ENCODE measurements at places on chromosomes 6 and 20.

- peaks cover 2% of the 10 kb centered on the region for H3K4me1 ChIP-seq
- no peak for DNase-seq
These were observed 126.5 kb upstream of the JAG1 start for GRCh38 chr20:10800288-10800687.

GRCh38 chr20:16821211-16822089 is 73.3 kb downstream of the OTOR start:
- no peaks in the 10 kb centered on the region for H3K36me3 ChIP-seq
- H3K4me3 ChIP-seq: no peak overlapping the region
- H3K27me3 ChIP-seq: peaks cover 7% of the 10 kb centered on the region

DNA sequence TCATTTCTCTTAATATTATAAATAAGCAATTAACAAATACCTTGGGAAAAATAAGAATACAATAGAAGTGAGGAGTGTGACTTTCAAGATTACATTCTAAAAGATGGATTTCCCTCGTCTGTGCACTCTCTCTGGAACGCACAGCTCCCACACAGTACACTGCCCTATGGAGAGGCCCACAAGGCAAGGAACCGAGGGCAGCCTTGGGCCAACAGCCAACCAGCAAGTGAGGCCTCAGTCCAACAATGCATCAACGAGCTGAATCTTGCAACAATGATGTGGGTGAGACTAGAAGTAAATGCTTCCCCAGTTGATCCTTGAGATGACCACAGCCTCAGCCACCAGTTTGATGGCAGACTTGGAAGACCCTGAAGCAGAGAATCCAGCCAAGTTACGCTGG is 34.5 kb upstream of the AVP start:
- no peaks in the 10 kb centered on the region for H3K27me3 ChIP-seq
- H3K4me3 ChIP-seq: no peak overlapping the region
- H3K27ac ChIP-seq: no peak overlapping the region
- H3K36me3 ChIP-seq: peaks cover 19% of the 10 kb centered on the region

- no peak for DNase-seq
- H3K27me3 ChIP-seq: no peaks in the 10 kb centered on the region
- H3K4me3 ChIP-seq: no peak overlapping the region
- no peak overlapping the region for H3K27ac ChIP-seq
- H3K36me3 ChIP-seq: peaks cover 60% of the 10 kb centered on the region
- no peaks in the 10 kb centered on the region for H3K4me1 ChIP-seq
These were observed 9.5 kb downstream of the RPL10A start for GRCh38 chr6:35477551-35478179.

DNA sequence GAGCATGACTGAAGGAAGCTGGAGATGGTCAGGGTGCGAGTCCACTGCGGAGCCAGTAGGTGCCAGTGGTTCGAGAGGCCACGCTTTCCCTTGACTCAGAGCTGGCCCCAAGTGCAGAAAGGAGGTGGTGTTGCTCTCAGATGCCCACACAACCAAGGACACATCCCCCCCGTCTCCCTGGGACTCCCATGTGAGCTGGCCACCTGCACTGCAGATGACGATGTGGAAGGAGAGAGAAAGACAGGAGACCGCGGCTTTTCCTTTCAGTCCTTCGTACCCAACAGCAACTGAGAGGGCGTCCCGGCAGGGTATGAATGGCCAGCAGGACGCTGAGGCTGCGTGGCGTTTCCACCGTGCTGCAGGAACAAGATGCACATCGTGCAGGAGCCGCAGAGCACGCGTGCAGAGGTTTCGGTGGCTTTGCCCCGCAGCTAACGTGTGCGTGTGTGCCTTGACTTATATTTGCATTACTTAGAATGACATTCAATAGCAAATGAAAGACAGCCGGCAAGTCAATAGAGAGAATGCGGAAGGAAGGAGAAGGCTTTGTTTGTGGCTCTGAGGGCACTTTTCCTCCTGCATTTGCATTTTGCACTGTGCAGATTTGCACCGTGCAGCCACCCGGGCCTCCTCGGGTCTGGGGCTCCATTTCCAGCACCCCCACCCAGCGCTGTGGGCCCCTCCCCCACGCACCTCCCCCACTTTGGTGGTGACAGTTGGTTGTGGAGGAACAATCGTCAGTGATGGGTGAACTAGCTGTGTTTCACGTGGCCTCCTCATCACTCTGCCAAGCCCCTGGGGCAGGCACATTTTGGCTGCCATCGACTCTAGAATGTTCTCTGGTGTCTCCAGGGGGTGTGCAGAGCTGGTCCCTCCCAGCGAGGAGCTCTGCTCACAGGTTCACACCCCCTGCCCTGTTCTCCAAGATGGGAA is 26.4 kb upstream of the BHLHE23 start:
- no peak overlapping the region for H3K4me3 ChIP-seq
- H3K27me3 ChIP-seq: peaks cover 49% of the 10 kb centered on the region
- H3K36me3 ChIP-seq: no peaks in the 10 kb centered on the region
- no peaks in the 10 kb centered on the region for H3K4me1 ChIP-seq
- no peak overlapping the region for H3K27ac ChIP-seq
- DNase-seq: no peak

- H3K36me3 ChIP-seq: no peaks in the 10 kb centered on the region
- no peak overlapping the region for H3K27ac ChIP-seq
- no peak overlapping the region for H3K4me3 ChIP-seq
- DNase-seq: no peak
These were observed 264.1 kb downstream of the FOXC1 start for GRCh38 chr6:1873781-1874180.

DNA sequence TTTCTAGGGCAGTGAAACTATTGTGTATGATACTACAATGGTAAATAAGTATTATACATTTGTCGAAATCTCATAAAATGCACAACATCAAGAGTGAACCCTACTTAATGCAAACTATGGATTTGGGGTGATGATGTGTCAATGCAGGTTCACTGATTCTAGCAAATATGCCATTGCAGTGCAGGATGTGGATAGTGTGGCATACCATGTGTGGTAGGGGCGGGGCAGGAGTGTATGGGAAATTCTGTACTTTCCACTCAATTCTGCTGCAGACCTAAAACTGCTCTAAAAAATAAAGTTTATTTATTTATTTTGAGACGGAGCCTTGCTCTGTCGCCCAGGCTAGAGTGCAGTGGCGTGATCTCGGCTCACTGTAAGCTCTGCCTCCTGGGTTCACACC is 44.3 kb downstream of the ABHD12 start:
- no peaks in the 10 kb centered on the region for H3K36me3 ChIP-seq
- no peak for DNase-seq
- H3K4me1 ChIP-seq: peaks cover 1% of the 10 kb centered on the region
- no peak overlapping the region for H3K27ac ChIP-seq

DNA sequence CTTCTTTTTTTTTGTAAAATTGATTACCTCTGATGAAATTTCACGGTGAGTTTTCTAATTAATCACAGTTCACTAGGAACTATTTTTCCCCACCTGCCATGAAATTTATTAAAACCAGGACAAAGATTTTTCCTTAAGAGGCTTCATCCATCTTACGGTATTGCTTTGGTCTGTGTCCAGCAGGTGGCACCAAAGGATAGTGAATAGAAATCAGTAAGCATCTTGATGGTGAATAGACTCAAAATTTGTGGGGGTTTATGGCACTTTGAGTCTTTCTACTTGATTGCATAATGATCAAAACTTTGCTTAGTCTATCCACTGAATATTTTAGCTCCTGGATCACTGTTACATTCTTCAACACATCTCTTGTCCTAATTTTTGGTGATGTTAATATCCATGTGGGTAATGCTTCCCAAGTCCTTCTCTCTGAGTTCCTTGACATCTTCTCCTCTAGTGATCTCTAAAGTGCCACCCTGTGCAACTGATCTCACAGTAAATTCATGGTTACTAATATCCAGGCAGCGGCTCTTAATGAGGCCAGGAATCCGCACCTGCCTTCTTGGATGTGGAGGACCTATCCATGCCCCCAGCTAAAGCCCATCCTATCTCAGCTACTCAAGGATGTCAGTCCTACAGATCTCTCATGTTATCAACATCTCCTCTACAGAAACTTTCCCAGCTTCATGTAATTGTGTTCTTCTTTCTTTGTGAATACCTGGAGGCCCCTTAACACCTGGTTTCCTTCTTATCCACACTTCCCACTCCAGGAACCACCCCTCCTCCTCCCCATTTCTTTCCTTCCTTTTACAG is 54.5 kb downstream of the STMND1 start:
- H3K36me3 ChIP-seq: no peaks in the 10 kb centered on the region
- H3K4me3 ChIP-seq: no peak overlapping the region
- no peaks in the 10 kb centered on the region for H3K4me1 ChIP-seq

- H3K27me3 ChIP-seq: no peaks in the 10 kb centered on the region
- no peak overlapping the region for H3K4me3 ChIP-seq
- 0 out of 2 replicates have a peak, but pooled peaks cover 2% of the 10 kb centered on the region for H3K36me3 ChIP-seq
- no peak for DNase-seq
- no peak overlapping the region for H3K27ac ChIP-seq
These were observed 1.8 kb downstream of the ENTPD6 start for GRCh38 chr20:25197183-25197869.

- no peak overlapping the region for H3K27ac ChIP-seq
- peaks cover 4% of the 10 kb centered on the region for H3K4me1 ChIP-seq
- H3K36me3 ChIP-seq: no peaks in the 10 kb centered on the region
- H3K27me3 ChIP-seq: peaks cover 11% of the 10 kb centered on the region
- no peak overlapping the region for H3K4me3 ChIP-seq
- no peak for DNase-seq
These were observed 7.8 kb downstream of the PREX1 start for GRCh38 chr20:48819821-48820648.

- H3K27ac ChIP-seq: no peak overlapping the region
- peak; percentile 13 for DNase-seq
- no peak overlapping the region for H3K4me3 ChIP-seq
- no peaks in the 10 kb centered on the region for H3K4me1 ChIP-seq
These were observed 186.2 kb downstream of the EPM2A start for GRCh38 chr6:145548933-145549648.

GRCh38 chr6:53658992-53659391 is 6.6 kb downstream of the KLHL31 start:
- H3K27ac ChIP-seq: no peak overlapping the region
- H3K4me1 ChIP-seq: no peaks in the 10 kb centered on the region
- no peak for DNase-seq
- H3K4me3 ChIP-seq: no peak overlapping the region

- DNase-seq: no peak
- no peaks in the 10 kb centered on the region for H3K36me3 ChIP-seq
- H3K4me3 ChIP-seq: no peak overlapping the region
- H3K27me3 ChIP-seq: no peaks in the 10 kb centered on the region
- peaks cover 17% of the 10 kb centered on the region for H3K4me1 ChIP-seq
These were observed 219.7 kb downstream of the ZMYND8 start for GRCh38 chr20:47136782-47137181.

DNA sequence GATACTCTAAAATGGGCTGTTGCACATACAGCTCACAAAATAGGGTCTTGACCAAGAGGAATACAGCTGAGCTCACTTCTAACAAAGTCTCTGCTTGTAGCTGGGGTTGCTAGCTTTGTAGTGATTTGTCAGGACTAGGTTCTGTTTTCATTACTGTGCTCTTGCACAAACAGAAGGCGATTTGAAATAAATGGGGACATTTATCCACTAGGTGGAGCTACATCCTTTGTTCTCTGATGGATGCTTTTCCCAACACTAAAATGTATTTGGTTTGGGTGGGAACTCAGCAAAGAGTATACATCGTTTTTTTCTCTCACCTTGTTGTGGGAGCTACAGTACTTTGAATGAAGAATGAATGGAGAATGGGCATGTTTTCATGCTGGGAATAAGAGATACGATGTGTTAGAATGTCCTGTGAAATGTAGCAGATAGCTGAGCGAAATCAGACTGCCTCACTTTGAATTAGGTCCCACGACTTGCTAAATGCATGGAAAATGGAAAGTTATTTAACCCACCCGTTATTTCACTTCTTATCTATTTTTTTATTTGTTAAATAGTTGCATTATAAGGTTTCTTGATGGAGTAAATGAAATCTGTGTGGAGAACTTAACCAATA is 494.7 kb upstream of the MAP3K7 start:
- H3K36me3 ChIP-seq: no peaks in the 10 kb centered on the region
- H3K4me3 ChIP-seq: no peak overlapping the region
- no peaks in the 10 kb centered on the region for H3K27me3 ChIP-seq

GRCh38 chr6:8556370-8557013 is 121.1 kb upstream of the SLC35B3 start:
- peak; percentile 2 for DNase-seq
- H3K27me3 ChIP-seq: no peaks in the 10 kb centered on the region
- H3K36me3 ChIP-seq: no peaks in the 10 kb centered on the region
- no peaks in the 10 kb centered on the region for H3K4me1 ChIP-seq

- H3K27me3 ChIP-seq: no peaks in the 10 kb centered on the region
- H3K4me3 ChIP-seq: no peak within 1 kb of the TSS
These were observed at the start of gene ADGRF5 for GRCh38 chr6:46921731-46922130. TSS of gene ADGRF5 (minus strand) at chr6:46921938. CDS start at chr6:46906762, 15,176 bp downstream.

GRCh38 chr20:35307666-35308653 is 15.7 kb upstream of the FAM83C start:
- no peaks in the 10 kb centered on the region for H3K36me3 ChIP-seq
- no peak overlapping the region for H3K4me3 ChIP-seq
- H3K4me1 ChIP-seq: peaks cover 55% of the 10 kb centered on the region
- H3K27ac ChIP-seq: peak overlapping the region; percentile 88

- no peaks in the 10 kb centered on the region for H3K27me3 ChIP-seq
- H3K36me3 ChIP-seq: no peaks in the 10 kb centered on the region
These were observed 96.8 kb upstream of the NFATC2 start for GRCh38 chr20:51639206-51639832.

DNA sequence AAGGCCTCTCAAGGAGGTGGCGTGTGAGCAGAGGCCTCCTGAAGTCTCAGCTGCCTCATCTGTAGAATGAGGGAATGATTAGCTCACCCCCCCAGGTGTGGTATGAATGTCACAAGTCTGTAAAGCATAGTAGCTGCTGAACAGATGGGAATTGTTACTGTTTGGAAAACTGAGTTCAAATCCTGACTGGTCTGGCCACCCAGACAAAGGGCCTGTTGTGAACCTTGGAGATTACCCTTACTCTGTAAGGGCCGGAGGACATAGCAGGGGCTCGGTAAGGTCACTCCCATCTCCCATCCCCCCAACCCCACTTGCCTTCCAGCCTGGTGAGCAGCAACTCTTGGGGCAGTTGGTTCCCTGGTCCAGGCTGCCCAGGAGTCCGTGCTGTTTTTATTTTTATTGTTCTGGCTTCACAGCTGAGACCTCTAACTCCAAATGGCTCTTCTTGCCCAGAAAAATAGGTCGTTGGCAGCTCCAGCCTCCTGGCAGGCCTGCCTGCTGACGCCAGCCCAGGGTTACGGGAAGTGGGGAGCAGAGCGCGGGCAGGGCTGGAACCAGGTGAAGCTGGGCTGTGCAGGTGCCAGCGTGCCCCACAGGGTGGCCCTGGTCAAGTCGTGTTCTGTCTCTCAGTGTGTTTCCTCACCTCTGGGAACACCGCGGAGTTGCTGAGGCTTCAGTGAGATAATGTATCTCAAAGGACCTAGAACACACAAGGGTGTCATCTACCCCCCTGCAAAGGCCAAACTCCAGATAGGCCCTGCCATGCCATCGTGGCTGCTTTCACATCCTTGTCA is 4.5 kb upstream of the SIRPA start:
- peaks cover 3% of the 10 kb centered on the region for H3K36me3 ChIP-seq
- H3K4me1 ChIP-seq: peaks cover 12% of the 10 kb centered on the region
- DNase-seq: no peak
- H3K27ac ChIP-seq: no peak overlapping the region
- no peak overlapping the region for H3K4me3 ChIP-seq

DNA sequence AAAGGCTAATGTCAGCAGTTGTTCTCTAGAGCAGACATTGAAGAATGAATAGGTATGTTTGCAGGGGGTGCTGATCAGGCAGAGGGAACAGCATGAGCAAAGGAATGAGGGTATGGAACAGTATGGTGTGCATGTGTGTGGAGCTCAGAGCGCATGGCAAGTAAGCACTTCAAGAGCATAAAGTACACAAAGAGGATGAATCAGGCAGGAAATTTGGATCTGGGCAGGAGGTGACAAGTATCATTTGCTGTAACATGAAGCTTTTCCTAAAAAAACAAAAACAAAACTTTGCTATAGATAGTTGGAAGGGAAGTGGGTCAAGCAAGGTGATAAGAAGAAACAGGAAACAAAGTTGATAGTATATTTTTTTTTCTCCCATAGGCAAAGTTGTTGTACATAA is 746.8 kb downstream of the HDGFL1 start:
- no peaks in the 10 kb centered on the region for H3K4me1 ChIP-seq
- no peaks in the 10 kb centered on the region for H3K36me3 ChIP-seq
- peak; percentile 35 for DNase-seq
- no peak overlapping the region for H3K4me3 ChIP-seq
- H3K27ac ChIP-seq: no peak overlapping the region
